ENCODE measurements at places on chromosomes 16 and 17.

DNA sequence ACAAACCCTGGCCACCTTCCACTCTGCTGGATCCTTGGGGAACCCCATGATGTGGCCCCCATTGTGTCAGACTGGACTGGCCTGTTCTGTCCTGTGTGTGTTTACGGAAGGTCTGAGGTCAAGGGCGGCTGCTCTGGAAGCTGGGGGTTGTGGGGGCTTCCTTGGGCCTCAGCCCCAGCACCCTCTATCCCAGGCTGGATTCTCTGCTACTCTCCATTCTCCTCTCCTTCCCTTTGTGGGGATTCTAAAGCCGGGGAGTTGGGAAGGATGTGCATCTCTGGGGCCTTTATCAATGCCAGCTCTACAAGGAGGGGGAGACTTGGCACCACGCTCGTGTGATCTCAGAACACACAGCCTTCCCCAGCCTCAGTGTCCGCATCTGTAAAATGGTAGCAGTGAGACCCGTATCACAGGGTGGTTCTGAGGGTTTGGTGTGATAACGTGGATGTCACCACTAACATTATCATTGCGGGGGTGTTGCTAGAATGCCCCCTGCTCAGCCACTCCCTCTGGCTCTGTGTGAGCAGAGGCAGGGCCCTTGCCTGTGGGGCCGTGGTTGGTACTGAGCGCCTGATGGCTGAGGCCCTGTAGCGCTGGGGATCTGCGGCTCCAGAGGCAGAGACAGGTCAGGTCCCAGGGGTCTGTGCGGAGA, 18.1 kb downstream of the ADGRG1 start:
- DNase-seq = no peak

DNA sequence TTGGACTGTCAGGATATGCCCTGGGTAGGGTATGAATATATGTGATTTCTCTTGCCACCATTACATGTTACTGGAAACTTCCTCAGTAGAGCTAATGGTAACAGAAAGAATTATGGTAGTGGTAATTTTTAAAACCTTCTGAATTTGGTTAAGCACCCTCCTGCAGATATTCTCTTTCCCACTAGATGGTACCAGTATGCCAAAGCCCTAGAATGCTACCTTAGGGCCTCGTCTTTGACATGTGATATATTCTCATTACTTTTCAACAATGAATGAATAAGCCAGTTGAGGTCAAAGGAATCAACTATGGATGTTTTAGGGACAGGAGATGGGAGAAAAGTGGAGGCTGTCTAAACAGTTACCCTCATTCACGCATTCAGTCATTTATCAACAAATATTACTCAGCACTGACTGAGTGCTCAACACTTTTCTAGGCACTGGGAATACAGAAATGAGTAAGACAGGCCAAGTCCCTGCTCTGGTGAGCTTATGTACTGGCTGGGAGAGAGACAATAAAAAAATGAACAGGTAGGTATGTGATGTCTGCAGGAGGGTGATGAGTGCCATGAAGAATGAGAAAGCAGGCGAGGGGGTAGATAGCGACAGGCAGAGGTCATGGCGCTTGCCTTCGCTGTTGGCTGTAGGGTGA, 14.7 kb downstream of the CDH13 start:
- DNase-seq = peak; percentile 26

DNA sequence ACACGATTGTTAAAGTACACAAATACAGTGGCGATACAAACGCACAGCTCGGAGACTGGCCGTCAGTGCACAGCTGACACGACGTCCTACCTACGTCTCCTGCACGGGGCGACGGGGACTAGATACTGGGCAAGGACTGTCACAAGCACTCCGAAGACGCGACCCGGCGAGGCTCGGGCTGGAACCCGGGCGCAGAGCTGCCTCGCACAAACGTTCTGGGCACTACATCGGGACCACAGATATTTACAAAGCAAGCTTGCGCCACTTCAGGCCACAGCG, 13.8 kb downstream of the SLC16A3 start:
- no peak for DNase-seq

DNA sequence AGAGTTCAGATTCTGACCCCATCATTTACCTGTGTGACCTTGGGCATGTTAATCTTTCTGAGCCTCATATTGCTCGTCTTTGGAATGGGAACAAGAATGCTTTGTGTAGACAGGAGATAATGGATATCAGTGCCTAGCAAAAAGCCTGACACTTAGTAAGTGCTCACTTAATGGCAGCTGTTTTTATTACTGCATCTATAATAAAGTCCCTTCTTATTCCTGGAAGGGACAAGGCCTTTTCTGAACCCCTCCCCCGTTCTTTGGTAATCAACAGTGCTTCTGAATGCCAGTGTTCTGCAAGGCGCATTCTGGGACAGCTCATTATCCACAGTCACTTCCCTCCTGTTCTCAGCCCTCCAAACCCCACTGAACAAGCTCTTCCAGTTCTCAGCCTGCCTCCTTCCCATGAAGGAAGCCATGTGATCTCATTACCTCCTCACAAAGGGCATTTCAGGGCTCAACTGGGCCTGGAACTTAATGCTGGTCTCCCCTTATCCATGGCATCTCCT, 25.1 kb upstream of the SUPT4H1 start:
- DNase-seq = no peak

DNA sequence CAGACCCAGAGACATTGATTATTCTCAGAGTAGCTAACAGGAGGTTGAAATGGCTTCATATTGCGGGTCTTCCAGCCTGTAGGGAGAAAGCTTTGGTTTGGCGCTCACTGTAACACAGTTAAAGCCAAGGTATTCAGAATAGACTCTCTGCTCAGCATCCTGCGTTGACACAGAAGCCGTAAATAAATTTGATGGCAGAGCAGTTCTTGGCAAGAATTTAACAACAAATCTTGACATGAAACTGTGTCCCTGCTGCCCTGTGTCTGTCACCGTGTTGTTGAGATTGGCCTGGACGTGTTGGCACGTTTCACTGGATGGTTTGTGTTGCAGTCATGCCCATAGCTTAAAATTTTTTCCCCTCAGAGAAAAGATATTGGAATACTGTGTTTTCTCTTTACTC, 359.6 kb downstream of the SNX29 start:
- DNase-seq = no peak

GRCh38 chr16:80915079-80915450, 91.6 kb downstream of the CMC2 start:
- no peak for DNase-seq

DNA sequence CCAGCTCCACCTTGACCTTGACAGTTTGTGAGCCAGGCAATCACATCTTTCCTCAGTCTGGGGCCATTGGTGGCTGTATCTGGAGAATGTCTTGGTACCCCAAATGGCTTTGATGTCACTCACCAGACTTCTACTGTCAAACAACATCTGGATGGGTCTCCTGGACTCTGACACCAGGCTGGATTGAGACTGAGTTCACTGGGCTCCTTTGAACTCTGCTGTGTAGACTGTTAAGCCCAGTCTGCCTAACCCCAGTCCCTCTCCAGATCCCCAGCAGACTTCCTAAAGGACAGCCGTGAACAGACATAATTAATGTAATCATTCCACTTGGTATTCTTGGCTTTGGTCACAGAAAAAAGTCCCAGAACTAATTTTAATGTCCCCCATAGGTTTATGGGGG, 84.1 kb upstream of the KIFC3 start:
- DNase-seq = no peak

DNA sequence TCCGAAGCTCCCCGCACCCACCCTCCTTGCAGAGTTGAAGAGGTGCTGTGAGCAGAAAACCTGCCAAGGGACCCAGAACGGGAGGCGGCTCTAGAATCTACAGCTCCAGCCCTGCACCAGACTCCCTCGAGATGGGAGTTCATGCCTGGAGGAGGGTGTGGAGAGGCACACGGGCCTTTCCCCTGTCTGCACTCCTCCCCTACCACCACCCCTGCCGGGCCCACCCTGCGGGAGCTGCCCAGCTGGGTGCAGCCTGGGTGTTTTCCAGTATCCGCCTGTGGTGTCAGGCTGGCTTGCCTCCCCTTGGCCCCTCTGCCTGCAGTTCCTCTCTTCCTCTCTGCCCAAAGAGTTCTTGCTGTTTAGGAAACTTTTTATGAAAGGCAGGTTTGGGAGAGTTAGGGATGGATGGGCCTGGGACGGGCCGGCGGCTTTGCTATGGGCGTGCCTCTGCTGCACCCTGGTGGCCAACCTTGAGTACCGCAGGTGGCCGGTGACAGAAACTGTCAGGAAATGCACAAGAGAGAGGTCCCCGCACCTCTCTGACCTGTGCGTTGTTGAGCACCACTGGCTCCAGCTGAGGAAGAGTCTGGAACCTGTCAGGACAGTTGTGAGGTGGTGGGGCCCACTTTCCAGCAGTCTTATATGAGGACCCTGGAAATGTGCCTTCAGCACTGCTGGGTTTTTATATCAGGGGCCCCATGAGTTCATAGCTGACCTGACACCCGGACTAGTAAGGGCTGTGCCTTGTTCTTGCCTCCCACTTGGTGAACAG, 354.1 kb downstream of the SEC14L1 start:
- DNase-seq = peak; percentile 67

- no peak for DNase-seq
Measured at GRCh38 chr17:62067165-62068145, 2.4 kb upstream of the MED13 start.

GRCh38 chr17:36544044-36544306, 744 bp upstream of the GGNBP2 start:
- no peak for DNase-seq

- no peak for DNase-seq
Measured at GRCh38 chr17:76956846-76957540, 88.8 kb downstream of the MGAT5B start.
